ENCODE measurements at places on chromosomes 1 and 21. TPM values are rescaled to one million over a fixed set of nuclear protein-coding genes. Genes with fewer than 3 reads are reported as not detected.

DNA sequence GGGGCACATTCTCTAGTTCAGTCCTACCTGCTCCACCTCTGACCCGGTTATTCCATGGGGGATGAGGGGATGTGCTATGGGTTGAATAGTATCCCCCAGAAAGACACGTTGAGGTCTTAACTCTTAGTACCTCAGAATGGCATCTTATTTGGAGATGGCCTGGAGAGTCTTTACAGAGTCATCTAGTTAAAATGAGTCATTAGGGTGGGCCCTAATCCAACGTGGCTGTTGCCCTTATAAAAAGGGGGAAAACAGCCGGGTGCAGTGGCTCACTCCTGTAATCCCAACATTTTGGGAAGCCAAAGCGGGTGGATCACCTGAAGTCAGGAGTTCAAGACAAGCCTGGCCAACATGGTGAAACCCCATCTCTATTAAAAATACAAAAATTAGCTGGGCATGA is 5.7 kb downstream of the TMPRSS3 start:
- DNase-seq, result peak; percentile 16

DNA sequence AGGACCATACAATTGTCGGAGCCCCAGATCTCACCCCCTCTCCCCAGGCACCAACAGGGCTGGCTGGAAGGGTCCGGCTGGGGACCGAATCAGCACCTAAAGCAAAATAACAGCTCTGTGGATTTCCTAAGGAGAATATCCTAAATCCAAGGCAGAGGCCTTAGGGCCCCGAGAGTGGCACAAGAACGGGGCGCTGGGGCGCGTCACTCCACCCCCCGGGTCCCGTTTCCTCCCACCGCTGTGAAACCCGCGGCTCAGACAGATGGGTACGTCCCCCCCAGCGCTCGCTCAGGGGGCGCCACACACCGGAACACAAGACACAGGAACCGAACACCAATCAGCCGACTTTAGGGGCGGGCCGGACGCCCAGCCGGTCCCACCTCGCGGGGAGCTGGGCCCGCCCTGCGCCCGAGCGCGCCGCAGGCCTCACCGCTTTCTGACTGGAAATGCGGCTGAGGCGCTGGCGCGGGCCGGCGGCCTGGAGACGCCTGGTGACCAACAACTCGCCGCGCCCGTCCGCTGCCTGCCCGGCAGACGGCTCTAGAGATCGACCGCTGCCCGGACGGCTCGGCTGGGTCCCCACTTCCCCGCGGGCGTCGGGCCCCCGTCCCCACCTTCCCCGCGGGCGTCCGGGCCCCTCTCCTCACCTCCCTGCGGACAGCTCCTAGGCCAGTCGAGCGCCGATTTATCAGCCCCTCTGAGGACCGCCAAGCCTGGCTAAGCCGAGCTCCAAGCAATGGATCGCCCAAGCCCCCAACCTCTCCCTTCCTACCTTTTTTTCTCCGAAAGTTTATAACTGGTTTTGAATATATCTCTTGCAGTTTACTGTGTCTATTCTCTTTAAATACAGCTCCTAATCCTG is at the start of gene HFM1:
Gene HFM1, minus strand, starts transcription at position 687 of the 862 bp plus-strand sequence. CDS start 3,755 bp downstream, outside the sequence.
- peak; percentile 56 for DNase-seq

DNA sequence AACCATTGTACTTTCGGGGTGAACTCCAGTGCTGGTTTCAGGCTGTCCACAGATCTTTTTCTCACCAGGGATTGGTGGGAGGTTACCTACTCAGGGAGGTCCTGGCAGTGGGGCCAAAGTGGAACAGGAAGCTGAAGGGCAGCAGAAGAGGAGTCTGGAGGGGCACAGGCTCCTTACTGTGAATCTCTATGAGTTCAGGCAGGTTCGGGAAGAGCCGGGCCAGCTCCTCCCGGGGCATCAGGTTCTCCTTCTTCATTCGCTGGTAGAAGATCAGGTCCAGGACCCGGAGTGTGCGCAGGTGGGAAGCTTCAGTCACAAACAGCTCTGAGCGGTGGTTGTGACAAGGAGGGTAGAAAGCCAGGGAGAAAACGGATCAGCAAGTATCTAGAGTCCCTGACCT is 26.7 kb downstream of the LRRC71 start:
- DNase-seq, result peak; percentile 15

DNA sequence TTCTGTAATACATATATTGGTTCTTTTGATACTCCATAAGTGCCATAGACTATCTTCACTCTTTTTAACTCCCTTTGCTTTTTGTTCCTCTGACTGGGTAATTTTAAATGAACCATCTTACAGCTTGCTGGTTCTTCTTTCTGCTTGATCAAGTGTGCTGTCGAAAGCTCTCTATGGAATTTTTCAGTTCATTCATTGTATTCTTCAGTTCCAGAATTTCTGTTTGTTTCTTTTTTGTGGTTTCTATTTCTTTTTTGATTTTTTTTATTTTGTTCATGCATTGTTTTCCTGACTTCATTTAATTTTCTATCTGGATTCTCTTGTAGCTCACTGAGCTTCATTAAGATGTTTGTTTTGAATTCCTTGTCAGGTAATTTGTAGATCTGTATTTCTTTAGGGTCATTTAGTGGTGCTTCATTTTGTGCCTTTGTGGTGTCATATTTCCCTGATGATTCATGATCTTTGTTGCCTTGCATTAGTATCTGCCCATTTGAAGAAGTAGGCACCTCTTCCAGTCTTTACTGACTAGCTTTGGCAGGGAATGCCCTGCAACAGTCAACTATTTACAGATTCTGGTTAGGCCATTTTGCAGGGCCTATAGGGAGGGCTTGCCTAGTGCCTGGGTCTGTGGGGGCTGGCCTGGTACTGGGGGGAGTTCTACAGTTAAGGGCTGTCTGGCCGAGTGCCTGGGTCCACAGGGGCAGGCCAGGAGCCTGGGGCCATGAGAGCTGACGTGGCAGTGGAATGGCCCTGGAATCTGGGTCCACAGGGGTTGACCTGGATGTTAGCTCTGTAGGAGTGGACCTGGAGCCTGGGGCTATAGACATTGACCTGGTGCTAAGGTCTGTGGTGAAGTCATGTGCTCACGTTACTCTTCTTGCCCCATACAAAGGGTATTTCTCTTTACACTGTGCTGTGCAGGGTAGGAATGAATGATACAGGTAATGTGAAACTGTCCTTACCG is 89.7 kb downstream of the MAGI3 start:
- no peak for DNase-seq

DNA sequence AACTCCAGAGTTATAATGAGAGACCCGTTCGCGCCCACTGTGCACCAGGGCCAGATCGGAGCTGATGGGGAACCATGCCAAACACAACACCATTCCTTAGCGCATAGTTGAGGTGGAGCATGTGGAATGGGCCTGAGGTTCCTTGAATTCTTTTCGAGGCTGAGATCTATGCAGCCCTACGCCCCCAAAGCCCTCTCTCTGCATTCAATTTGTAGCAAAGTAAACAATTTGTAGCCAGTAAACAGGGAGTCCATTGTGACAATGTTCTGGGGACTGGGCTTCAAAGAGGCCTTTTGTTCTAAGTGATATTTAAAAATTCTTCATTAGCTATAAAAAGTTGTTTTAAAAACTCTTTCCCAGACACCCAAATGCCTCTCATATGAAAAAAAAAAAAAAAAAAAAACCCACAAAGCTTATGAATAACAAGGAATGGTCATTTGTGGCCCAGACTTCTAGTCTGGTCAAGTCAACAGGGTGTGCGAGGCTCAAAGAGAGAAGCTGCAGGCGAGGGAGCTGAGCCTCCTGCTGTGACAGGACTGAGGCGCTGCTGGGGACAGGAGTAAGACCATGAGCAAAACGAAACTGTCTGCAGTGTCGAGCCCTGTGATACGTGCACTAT is 30.6 kb upstream of the KCNE2 start:
- no peak for DNase-seq

S100A6 gene
- total RNA-seq, result 2,115 TPM

FAM3B gene
- 0.98 TPM for total RNA-seq

Measured in left colon (tissue), 2 donors.